ENCODE measurements at places on chromosomes 1 and 21.

DNA sequence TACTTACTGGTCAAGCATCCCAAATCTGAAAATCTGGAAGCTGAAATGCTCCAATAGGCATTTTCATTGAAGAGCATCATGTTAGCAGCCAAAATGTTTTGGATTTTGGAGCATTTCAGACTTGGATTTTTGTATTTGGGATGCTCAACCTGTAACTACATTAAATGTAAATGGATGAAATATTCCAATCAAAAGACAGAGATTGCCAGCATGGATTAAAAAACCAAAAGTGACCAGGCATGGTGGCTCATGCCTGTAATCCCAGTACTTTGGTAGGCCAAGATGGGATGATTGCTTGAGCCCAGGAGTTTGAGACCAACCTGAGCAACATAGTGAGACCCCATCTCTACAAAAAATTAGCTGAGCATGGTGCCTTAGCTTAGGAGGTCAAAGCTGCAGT lies 110.3 kb downstream of the URB2 start:
- DNase-seq, result no peak

GRCh38 chr21:38434913-38435533 lies 63.3 kb downstream of the ERG start:
- DNase-seq, result no peak

DNA sequence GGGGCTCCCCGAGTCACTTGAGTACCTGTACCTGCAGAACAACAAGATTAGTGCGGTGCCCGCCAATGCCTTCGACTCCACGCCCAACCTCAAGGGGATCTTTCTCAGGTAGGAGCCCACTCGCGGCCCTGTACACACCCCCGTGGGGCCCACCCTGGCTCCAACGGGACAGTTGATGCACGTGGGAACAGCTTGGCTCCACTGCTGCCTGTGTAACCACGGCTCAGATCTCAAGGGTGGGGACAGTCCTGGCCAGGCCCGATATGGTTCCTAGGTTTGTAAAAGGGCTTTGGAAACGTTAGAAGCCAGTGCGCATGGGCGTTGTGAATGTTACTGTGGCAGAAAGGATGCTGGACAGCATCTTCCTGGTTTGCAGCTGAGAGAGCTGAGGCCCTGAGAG lies 18.8 kb downstream of the PODN start:
- DNase-seq, result no peak

DNA sequence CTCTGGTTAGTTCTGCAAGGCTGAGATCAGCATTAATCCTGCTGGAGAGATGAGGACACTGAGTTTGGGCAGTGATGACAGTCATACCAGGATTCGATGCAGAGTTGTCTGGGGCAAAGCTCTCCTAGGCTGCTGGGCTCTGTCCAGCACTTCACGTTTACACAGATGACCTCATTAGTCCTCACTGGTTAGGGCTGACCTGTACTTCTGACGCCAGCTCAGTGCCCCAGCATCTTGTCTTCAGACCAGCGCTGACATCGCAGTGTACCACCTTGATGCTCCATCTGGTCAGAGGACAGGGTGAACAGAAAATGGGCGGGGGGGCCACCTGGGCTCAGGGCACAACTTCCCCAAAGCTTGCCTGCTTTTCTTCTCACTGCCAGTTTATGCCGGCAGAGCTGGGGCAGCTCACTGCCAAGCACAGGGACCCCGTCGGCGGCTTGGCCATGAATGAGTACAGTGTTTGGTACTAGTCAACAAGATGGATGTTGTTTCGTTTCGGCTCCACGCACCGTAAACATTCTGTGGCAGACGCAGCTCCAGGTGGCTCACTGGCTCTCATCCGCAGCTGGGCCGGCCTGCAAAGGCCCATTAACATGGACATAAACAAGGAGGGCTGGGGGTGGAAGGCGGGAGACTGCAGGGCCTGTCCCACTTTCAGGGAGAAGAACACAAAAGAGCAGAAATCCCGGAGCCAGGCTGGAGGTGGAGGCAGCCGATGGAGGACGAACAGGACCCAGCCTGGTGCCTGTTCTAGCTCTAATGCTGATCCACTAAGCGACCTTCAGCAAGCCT lies 118.7 kb downstream of the GLIS1 start:
- no peak for DNase-seq

- DNase-seq, result no peak
These were observed 49.1 kb upstream of the IFNLR1 start for GRCh38 chr1:24235921-24236788.

DNA sequence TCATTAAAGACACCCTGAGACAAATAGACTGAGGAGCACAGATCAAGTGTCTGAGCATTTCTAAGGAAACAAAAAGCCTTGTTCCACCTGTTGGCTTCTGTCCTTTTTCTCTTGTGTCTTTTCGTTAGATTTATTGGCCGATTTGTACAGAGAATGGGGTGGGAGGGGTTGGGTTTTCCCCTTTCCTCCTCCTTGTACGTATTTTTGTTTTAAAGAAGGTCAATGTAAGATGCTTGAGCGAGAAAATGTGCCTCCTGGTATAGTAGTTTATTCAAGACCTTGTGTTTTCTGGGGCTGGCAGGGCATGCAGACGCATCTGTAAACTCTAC lies 1.2 kb downstream of the BCL9 start:
- DNase-seq, result peak; percentile 28

Measured in NCI-H69 (cell line).